ENCODE measurements at places on chromosomes 5 and 9.

DNA sequence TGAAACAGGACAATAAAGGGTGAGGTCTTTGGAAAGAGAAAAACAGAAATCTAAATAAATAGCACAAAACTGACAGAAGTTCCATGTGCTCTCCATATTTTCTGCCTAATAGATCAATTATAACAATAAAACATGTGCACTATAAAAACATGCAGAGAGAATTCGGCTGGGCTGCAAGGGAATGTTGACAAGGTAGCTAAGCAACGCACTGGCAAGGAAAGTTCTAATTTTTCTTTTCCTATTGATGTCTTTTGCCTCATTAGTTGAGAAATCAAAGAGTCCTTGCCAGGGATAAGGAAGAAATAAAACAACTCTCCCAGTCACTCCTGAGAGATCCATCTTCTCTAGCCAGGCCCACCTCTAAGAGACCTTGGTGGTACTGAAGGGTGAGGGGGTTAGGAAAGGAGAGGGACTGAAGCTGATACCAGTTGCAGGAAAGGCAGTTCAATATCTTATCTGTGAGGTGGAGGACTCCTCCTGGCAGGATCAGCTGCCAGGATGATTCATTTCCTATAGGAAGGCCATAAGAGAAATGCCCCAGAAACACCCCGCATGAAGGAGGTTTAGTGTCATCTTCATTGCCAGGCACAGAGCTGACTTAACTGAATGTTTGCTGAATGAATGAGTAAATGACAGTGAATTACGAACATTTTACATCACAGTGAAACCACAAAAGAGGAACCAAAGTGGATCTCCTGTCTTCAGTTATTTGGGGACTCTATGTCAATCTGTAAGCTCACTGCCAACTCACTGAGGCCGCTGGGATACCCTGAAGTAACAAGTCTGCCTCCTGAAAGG, 63.7 kb upstream of the IFNK start:
- DNase-seq: no peak
- H3K27ac ChIP-seq: no peak overlapping the region
- no peaks in the 10 kb centered on the region for H3K36me3 ChIP-seq
- peaks cover 3% of the 10 kb centered on the region for H3K27me3 ChIP-seq

- DNase-seq: no peak
- no peaks in the 10 kb centered on the region for H3K36me3 ChIP-seq
- H3K27me3 ChIP-seq: peaks cover 16% of the 10 kb centered on the region
- H3K27ac ChIP-seq: no peak overlapping the region
- H3K4me3 ChIP-seq: no peak overlapping the region
Observed at GRCh38 chr9:113863345-113863744, 12.8 kb upstream of the ZNF618 start.

DNA sequence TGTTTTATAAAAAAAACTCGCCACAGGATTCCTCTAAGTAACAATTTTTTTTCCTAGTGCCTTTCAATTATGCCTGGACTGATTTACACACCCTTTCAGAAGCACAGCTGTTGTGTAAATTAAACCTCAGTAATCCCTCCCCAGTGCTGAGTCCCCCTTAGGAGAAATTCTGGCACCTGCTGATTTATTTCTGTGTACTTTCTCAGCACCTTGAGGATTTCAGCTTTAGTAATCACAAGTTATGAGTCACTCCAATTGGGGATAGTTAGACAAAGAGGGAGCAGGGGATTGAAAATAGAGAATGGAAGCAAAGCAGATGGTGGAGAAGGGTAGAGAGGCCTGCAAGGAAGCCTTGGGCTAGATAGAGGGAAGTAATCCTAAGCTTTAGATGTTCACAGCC, 171.7 kb downstream of the TTLL11 start:
- H3K36me3 ChIP-seq: no peaks in the 10 kb centered on the region
- no peak for DNase-seq
- H3K27ac ChIP-seq: no peak overlapping the region
- H3K4me3 ChIP-seq: no peak overlapping the region
- H3K4me1 ChIP-seq: no peaks in the 10 kb centered on the region

GRCh38 chr5:148961261-148962199, 101.3 kb downstream of the SH3TC2 start:
- H3K4me3 ChIP-seq: no peak overlapping the region
- DNase-seq: no peak
- peaks cover 4% of the 10 kb centered on the region for H3K27me3 ChIP-seq

- no peaks in the 10 kb centered on the region for H3K27me3 ChIP-seq
- H3K27ac ChIP-seq: no peak overlapping the region
- no peak overlapping the region for H3K4me3 ChIP-seq
- no peaks in the 10 kb centered on the region for H3K36me3 ChIP-seq
- H3K4me1 ChIP-seq: no peaks in the 10 kb centered on the region
Observed at GRCh38 chr9:81293651-81294050, 395.7 kb downstream of the TLE1 start.

DNA sequence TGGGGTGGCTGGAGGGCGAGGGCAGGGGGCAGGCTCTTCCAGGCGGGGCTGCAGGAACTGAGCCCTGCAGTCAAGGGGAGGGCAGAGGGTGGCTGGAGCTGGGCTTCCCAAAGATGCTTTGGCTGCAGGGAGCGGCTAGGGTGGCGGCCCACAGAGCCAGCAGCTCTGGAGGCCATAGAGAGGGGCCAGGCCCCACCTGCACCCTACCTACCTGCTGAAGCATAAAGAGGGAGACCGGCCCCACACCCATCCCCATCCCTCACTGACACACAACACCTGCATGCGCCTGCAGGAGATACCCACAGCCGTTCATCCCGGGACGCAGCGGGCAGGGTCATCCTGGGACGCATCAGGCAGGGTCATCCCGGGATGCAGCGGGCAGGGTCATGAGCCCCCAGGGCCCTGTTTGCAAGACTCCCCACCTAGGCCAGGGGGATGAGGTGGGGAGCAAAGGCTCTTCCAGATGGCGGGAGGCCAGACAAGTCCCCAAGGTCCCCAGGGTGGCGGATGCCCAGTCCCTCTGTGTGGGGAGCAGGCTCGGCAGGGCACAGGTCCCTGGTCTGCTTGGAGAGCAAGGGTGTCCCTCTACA, 39.8 kb upstream of the NOTCH1 start:
- no peaks in the 10 kb centered on the region for H3K36me3 ChIP-seq
- peaks cover 14% of the 10 kb centered on the region for H3K4me1 ChIP-seq
- no peak overlapping the region for H3K4me3 ChIP-seq
- H3K27me3 ChIP-seq: peaks cover 4% of the 10 kb centered on the region
- H3K27ac ChIP-seq: no peak overlapping the region

DNA sequence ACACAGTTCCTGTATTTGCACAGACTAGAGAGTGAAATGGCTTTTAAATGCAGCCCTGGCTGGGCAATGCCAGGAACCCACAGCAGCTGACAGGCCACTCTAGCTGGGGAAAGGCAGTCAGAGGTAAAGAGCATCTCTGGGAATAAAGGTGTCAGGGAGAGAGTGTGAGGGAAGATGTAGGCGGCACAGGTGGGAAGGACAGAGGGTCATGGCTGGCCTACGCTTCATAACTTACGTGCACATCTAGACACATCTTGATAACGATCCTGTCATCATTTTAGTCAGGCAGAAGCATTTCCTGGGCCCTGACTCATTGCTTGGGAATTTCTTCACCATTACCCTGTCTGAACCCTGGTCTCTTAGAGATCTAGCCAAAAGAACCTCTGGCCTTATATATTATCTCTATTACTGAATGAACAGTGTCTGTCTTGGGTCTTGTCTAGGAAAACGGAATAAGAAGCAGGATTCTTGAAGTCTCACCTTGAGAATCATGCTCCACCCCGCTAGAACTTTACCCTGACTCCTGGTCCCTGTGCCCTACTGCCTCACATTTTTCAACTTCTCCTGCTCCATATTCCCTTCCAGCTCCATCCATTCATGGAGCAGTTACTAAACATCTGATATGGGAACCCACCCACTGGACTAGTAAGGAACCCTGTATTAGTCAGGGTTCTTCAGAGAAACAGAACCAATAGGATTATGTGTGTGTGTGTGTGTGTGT, 106.4 kb upstream of the ELL2 start:
- DNase-seq: no peak
- H3K36me3 ChIP-seq: no peaks in the 10 kb centered on the region
- no peak overlapping the region for H3K4me3 ChIP-seq
- no peak overlapping the region for H3K27ac ChIP-seq

DNA sequence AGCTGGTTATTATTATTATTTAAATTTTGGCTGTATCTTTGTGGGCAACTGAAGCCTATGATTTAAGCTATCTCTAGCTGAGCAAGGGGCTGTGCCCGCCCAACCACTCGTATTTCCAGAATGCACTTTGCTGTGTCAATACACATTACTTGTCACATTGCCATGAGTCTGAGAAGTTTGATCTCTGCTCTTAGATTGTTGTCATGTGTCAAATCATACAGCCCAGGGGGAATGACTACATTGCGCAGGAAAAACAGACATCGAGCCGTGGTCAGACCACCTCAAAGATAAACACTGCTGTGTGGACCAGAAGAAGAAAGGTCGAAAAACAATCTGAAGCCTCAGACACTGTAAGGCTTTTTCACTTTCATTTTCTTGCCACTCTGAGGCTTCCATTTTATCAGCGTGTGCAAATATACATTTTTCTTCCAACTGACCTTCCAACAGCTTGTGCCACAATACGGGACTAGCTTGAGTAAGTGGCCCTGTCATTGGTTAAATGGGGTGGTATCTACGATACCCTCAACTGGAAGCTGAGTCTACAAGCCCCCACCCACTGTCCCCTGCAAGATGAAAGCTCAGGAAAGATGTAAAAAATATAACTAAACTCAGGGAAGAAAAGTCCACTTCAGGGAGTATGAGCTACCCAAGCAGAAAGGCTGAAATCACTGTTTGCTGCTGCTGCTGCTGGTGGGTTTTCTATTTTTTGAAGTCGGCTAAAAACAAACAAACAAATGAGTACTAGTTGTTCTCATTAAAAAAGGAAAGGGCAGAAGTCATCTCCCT, 603.0 kb downstream of the BNC2 start:
- DNase-seq: no peak
- no peak overlapping the region for H3K4me3 ChIP-seq
- no peaks in the 10 kb centered on the region for H3K36me3 ChIP-seq
- H3K4me1 ChIP-seq: no peaks in the 10 kb centered on the region

All from activated naive CD4-positive, alpha-beta T cell treated with anti-CD3 and anti-CD28 coated beads, Interleukin-2, amount 10 ng/mL, durations not matched to agents 7 days and 5 days (primary cell).